Fibroblast of the aortic adventitia (primary cell): ENCODE measurements at places on chromosomes 6 and 20. TPM values are rescaled to one million over a fixed set of nuclear protein-coding genes. Genes with fewer than 3 reads are reported as not detected.
A peak's percentile ranks its signal among the peaks of the same experiment; 100 is the strongest.

DNA sequence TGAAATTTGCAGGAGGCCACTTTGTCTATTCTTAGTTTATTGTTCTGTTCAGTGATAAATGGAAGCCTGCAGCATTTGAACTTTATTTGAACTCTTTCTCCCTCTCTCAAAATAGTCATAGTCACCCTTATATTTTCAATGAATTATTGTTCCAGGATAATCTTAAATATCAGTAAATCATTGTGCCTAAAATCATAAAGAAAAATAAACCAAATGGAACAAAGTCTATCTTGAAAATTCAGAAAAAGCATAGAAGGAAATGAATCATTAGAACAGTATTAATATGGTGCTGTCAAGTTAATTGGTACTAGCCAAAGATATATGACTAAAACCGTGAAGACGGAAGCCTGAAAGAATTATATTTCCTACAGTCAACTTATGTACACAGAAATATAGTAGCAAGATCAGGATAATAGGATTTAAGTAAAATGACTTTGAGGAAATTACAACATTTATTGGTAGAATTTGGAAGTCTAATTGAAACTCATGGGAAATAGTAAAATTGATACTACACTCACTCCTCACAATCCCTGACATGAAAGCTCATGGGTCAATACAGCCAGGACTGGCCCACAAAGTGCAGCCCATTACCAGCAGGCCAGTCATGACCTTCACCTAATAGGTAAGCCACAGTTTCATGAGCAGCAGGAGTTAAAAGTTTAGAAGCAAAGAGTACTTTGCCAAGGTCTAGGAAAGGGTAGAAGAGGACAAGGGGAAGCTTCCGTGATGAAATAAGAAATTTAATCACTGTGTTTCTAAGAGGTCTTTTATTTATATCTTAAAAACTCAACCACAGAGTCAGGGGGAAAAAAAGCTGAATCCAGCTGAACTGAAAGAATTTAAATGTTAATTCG, 119.9 kb upstream of the ENPP5 start:
- DNase-seq, result peak; percentile 25

GRCh38 chr6:18328540-18328939, 58.6 kb upstream of the RNF144B start:
- DNase-seq, result no peak

Gene WFDC2
- total RNA-seq, result not detected in 2 replicates

- DNase-seq, result no peak
Measured at GRCh38 chr6:113620386-113620785, 236.8 kb upstream of the MARCKS start.

Gene PLA2G7
- 7.8 TPM in 1 of 2 replicates, not detected in the other for total RNA-seq

- DNase-seq, result peak; percentile 66
Measured at GRCh38 chr6:144377586-144378210, 92.6 kb downstream of the UTRN start.

Gene MYCT1
- total RNA-seq, result 0.65 and 2.6 TPM in 2 replicates

- no peak for DNase-seq
Measured at GRCh38 chr6:31190488-31190887, 20.0 kb upstream of the POU5F1 start.

Gene PIGU
- 3.7 and 21.1 TPM in 2 replicates for total RNA-seq

- DNase-seq, result no peak
Measured at GRCh38 chr6:53682632-53683031, 17.1 kb upstream of the KLHL31 start.

Gene SEC23B
- total RNA-seq, result 21.0 and 45.6 TPM in 2 replicates

Gene BIRC7
- 0.09 and 0.25 TPM in 2 replicates for total RNA-seq

DNA sequence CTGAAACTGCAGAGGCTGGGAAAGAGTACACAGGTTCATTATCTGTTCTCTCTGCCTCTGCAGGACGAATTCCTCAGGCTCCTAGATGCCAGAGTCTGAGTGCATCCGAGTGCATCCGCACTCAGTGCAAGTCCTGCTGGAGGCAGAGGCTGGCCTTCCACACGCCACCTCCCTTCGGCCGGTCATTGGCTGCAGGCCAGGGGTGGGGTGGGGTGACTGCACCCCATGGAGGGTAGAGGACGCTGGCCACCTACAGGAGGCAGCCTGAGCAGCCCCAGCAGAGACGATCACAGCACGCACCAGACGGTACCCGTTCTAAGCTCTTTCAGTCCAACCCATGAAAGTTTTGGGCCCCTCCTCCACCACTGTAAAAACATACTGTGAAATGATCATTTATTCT, 11.7 kb downstream of the SFT2D1 start:
- peak; percentile 28 for DNase-seq

GRCh38 chr20:9928281-9928737, 89.4 kb upstream of the PAK5 start:
- DNase-seq, result no peak

- DNase-seq, result no peak
Measured at GRCh38 chr6:25434921-25435320, 155.7 kb downstream of the CARMIL1 start.

DNA sequence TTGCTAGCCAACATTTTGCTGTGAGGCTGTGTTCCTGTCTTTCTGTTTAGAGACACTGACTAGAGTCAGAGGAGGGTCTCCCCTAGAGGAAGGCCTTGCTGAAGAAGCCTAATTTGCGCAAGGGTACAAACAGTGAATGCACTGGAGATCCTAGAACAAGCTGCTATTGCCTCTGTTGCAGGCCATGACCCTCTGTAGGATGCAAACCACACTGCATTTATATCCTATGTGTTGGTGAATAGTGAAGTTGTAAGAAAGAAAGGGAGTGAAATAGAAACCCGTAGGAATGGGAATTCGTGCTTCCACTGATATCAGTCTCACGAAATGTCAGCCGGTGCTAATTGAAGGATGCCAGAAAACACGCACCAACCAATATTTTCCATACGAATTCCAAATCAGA, 88.2 kb downstream of the GJA1 start:
- DNase-seq, result peak; percentile 16

Gene RFX6
- not detected in 2 replicates for total RNA-seq

Gene CALHM4
- not detected in 2 replicates for total RNA-seq

GRCh38 chr6:167817016-167817415, 9.7 kb upstream of the AFDN start:
- DNase-seq, result no peak

Gene NTSR1
- 8.0 TPM in 1 of 2 replicates, not detected in the other for total RNA-seq

- DNase-seq, result no peak
Measured at GRCh38 chr20:719816-720215, 44.2 kb upstream of the SCRT2 start.

Gene HUS1B
- 0.45 and 0.65 TPM in 2 replicates for total RNA-seq

Gene ABCF1
- total RNA-seq, result 33.0 and 43.2 TPM in 2 replicates

- DNase-seq, result no peak
Measured at GRCh38 chr6:14598017-14598864, 480.7 kb downstream of the CD83 start.

Gene PNLDC1
- not detected in 2 replicates for total RNA-seq

Gene DEFB118
- total RNA-seq, result not detected in 2 replicates

Gene SNX9
- 108 and 182 TPM in 2 replicates for total RNA-seq

GRCh38 chr6:4905826-4906225, 98.0 kb downstream of the RPP40 start:
- no peak for DNase-seq
